Cortex of kidney (tissue), 1 donor: ENCODE measurements at places on chromosomes 11 and 22.

GRCh38 chr11:94721565-94722292 is 46.4 kb upstream of the AMOTL1 start:
- DNase-seq, result no peak

- no peak for DNase-seq
These were observed 1.7 kb downstream of the YAP1 start for GRCh38 chr11:102111787-102112508.

DNA sequence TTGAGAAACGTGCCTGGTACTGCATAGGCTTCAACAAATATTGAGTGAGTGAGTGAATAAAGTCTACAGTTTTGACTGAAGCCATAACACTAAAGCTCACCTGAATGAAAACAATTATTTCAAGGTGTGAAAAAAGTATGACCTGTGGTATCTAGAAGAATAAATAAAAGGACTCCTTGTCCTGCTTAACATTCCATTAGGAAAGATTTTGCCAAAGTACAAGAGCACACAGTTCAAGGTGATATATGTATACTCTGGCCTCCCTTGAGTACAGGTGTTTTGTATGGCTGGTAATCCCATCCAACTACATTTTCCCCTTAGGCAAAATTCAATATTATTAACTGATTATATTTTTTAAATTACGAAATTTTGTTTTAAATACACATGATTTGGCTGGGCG is 1.8 kb upstream of the CREBZF start:
- DNase-seq, result no peak

GRCh38 chr11:110973401-110973980 is 261.3 kb upstream of the ARHGAP20 start:
- no peak for DNase-seq

DNA sequence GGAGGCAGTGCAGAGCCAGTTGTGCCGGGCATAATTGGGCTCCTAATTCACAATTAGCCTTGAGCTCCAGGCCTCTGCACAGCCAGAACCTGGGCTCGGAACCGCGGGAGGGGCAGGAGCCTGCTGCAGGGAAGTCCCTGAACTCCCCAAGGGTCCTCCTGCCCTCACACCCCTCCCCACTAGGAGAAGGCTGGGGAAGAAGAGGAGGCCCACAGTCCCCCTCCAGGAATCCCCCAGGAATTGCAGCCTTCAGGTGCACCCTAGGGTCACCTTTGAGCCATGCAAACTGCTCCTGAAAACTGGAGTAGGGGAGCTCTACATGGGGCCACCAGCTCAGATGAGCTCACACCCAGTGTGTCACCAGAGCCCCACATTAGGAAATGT is 93.8 kb upstream of the LMO1 start:
- DNase-seq, result no peak

- DNase-seq, result no peak
These were observed 111.6 kb downstream of the BLID start for GRCh38 chr11:122004446-122004845.

- no peak for DNase-seq
These were observed 5.9 kb upstream of the ADORA2A start for GRCh38 chr22:24421428-24421931.

DNA sequence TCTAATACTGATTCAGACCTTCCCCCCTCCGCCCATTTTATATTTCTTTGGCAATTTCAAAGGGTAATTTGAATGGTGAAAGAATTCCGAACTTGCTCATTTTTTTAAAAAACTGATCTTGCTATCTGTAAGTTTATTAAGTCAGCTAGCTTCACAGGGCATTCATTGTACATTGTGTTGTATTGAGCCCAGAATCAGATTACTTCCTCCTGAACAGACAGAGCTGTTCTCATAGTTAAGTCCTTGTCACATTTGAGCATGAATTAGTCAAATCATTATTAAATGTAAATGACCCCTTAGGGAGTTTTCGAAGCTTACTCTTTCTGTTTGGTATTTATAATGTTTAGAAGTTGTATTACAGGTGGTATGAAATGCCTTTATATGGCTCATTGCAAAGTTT is 34.4 kb downstream of the CYP2R1 start:
- DNase-seq, result no peak
